Activated T-helper 1 cell treated with Interleukin-2 at 50 U/mL for 16 hours (primary cell): ENCODE measurements at places on chromosomes 11 and 22.

- no peak for DNase-seq
These were observed 54.9 kb downstream of the GLYATL1 start for GRCh38 chr11:58994171-58994570.

DNA sequence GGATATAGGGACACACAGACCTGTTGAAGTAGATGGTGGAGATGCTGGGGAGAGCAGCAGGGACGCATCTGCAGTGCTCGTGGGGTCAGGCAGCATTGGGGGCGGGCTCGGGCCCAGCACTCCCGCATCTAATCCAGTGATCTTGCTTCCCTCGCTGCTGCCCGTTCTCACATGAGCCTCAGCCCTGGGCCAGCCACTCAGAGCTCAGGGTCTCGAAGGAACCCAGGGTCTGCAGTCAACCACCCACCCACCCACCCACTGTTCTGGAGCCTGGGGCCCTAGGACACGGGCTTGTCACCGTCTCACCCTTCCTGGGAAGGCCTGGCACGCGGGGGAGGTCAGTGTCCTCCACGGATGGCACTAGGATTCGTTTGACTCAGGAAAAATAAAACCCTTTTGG is 406.0 kb downstream of the TBC1D22A start:
- DNase-seq: no peak

DNA sequence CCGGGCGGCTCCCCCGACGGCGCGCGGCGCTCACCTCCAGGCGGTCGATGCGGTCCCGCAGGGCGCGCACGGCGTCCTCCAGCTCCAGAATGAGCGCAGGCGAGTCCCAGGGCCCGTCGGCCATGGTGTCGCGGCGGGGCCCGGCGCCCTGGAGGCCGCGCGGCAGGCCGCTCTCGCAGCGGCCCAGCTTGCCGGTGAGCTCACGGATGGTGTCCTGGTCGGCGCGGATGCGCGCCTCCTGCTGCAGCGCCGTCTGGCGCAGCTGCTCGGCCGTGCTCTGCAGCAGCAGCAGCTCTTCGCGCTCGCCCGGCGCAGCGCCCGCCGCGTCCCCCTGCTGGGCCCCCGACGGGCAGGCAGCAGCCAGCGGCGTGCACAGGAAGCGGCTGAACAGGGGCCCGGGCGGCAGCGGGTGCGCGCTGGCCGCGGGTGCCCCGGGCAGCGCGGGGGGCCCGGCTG is 599 bp downstream of the NPTXR start:
- peak; percentile 55 for DNase-seq

DNA sequence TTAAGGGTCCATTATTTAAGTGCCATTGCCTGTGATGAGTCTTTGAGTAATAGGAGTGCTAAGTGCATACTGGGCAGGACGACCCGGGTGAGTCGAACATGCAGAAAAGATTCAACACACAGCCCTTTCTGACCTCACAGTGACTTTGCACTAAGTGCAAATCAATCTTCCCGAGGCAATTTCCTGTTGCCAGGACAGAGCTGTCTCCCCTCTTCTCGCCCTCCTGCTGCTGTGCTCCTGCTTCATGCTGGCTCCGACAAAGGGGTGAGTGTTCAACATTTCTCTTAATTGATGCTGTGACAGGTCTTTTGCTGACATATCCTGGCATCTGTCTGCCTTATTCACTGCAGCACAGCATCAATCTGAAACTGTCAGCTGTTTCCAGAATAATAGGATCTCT is 42.0 kb downstream of the MCHR1 start:
- no peak for DNase-seq

DNA sequence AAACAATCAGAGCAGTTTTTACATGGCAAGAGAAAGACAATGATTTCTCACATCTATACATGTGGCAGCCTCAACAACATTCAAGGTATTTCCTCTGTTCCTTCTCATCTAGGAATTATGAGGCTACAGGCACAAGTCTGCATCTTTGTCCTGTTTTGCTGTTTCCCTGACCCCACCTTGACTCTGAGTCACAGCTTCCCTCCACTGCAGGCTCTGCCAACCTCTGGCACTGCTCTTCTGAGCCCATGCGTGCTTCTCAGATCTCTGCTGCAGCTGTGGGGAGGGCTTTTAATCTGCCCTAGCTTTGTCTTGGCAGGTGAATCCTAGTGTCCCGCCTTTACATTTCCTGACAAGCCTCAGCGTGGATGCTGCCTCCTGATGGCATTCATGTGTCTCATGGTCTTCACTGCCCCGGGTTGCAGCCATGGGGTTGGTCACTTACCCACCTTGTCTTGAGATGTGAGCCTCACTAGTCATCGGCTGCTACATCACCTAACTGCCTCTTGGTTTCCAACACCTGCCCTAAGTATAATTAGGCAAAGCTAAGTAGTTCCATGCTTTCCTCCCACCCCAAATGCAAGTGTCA is 578.5 kb downstream of the TBC1D22A start:
- DNase-seq: no peak

GRCh38 chr11:115284773-115285172 is 219.4 kb downstream of the CADM1 start:
- DNase-seq: no peak

DNA sequence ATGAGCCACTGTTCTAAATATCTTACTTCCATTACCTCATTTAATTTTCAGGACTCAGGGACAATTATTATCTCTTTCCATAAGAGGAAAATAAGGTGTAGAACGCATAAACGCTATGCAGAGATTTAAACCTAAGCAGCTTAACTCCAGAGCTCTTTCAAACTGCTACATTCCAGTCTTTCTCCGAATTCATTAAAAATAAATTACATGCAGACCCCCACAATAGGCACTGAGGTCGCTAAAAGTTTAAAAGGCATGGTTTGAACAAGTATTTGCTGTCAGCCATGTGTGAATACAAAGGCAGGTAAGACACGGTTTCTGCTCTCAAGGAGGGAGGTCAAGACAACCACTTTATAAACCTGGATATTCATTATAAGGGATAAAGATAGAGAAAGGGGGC is 983 bp downstream of the NARS2 start:
- DNase-seq: no peak

GRCh38 chr11:47329987-47330931 is 22.2 kb downstream of the MYBPC3 start:
- DNase-seq: no peak

- DNase-seq: no peak
These were observed 60.6 kb downstream of the MED15 start for GRCh38 chr22:20567993-20568417.

GRCh38 chr11:44621140-44621681 is 55.7 kb downstream of the CD82 start:
- peak; percentile 50 for DNase-seq

- DNase-seq: no peak
These were observed 1.5 kb downstream of the GALNT18 start for GRCh38 chr11:11620173-11620920.

GRCh38 chr11:45736424-45736823 is 68.5 kb upstream of the SLC35C1 start:
- no peak for DNase-seq

DNA sequence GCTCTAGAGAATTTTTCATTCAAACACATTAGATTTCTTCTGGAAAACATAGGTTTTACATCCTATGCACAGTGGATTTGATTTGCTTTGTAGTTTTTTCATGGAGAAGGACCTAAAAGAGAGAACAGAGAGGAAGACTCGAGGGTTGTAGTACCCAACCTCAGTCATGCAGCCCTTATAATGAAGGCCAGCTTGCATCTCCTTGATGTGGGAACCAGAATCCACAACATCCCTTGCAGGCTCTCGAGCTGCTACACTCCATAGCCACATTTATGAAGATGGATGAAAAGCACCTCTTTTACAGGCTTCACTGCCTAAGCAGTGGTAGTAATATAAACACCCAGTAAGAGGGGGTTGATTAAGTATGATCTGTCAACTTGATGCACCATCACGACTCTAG is 9.5 kb upstream of the OR5B12 start:
- DNase-seq: no peak

- no peak for DNase-seq
These were observed 2.8 kb downstream of the MAP6 start for GRCh38 chr11:75665990-75666389.

- no peak for DNase-seq
These were observed 10.8 kb downstream of the CRKL start for GRCh38 chr22:20927940-20928572.
